HS-27A (cell line): ENCODE measurements at places on chromosomes 2 and 18.

DNA sequence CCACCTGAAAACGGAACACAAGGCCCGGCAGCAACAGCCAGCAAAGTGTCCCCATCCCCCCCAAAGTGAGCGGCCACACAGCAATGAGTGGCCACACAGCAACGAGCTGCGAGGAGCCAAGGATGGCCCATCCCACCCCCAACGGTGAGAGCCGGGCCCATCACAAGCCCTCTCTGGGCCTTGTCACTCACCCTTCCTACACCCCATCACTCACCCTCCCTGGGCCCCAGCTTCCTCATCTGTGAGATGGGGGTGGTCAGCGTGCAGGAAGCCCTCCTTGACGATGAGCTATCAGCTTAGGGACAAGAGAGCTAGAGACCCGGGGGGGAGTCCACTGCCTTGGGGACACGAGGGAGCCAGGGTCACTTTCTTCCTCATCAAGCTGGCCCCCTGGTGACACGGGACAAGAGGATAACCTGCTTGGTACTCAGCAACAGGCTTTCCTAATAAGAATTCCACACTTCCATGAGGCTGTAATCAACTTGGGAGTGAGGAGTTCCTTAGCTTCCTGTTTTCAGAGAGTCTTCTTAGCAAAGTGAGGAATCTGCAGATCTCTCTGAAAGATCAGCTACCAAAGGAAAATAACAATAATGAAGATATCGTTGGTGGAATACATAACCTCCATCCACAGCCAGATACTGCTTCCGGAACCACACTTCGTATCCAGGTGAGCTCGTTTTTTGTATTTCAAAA lies 92.8 kb downstream of the HDAC4 start:
- no peak for DNase-seq

DNA sequence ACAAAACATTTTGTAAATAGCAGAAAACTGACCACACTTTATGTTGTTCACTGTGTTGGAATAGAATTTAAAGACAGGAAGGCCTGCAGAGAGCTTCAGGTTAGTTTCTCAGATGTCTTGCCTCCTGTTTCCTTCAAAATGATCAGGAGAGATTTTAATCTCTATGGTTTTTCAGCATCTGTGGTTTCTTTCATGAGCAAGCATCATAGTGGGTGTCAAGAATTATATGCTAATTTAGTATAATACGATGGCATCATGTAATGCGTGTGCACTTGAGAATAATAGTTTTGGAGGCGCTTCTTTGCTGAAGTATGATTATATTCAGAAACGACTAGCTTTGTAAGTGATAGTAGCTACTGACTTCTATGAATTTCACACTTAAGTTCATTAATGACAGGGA lies 149.9 kb downstream of the PLCL1 start:
- no peak for DNase-seq

DNA sequence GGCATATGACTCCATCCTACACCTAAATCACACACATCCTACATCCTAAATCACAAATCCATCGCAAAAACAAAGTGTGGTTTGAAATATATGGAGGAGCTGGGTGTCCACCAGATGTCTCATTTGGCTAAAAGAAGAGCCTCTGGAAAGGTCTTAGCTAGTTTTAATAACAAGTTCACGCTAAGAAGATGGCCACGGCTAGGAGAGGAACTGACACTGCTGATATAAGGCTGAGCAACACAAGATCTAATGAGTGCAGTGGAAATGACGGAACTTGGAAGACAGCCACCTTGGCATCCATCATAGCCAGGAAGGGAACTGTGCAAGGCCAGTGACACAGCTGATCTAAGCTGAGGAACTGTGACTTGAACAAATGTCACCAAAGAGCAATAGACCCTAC lies 60.0 kb upstream of the AGAP1 start:
- DNase-seq, result no peak

DNA sequence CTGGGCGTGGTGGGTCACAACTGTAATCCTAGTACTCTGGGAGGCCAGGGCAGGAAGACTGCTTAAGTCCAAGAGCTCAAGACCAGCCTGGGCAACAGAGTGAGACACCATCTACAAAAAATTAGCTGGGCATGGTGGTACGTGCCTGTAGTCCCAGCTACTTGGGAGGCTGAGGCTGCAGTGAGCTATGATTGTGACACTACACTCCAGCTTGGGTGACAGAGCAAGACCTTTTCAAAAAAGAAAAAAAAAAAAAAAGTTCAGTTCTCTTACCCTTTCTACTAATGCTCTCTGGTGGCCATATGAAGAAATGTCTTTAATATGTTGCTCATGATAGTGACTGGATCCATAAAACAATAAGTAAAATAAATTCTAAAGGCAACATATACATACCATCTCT lies 14.9 kb downstream of the TYW5 start:
- no peak for DNase-seq

GRCh38 chr2:37005118-37005868 lies 39.0 kb upstream of the STRN start:
- DNase-seq, result no peak

DNA sequence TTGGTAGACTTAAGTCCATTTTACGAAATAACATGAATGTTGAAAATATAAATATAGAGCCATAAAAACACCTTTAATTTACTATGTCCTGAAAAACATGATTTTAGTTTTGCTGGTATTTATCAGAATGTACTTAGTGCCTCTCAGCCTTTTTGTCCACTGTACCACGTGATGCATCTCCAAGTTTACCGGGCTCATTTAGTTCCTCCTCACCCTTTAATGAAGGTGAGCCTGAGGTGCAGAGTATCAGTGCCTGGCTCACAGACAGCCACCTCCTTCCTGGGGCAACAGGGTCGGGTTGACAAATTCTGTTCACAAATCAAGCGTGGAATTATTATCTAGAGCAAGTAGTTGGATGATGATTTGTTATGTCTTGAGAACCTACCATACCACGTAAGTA lies 420.5 kb upstream of the MEIS1 start:
- no peak for DNase-seq

- no peak for DNase-seq
Observed at GRCh38 chr2:14557111-14557510, 75.4 kb upstream of the LRATD1 start.

- DNase-seq, result no peak
Observed at GRCh38 chr2:11540148-11540995, 6.5 kb downstream of the GREB1 start.

DNA sequence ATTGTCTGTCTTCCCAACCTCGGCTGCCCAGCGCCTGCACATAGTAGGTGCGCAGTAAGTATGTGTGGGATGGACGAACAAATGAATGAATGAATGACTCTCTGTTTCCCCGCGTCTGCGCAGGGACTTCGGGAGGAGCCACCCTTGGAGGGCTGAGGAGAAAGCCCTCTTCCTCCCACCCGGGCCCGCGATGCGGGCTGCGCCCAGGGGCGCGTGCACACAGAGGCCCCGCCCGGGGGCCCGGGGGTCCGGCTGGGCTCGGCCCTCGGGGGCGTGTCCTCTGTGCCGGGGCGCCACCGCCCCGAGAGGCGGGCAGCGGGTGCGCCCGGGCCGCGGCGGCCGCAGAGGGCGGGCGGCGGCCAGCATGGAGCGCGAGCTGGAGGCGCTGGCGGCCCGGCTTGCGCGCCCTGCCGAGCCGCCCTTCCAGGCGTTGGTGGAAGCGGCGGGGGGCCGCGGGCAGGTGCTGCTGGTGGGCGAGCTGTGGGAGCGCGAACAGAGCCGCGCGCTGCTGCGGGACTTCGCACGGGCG lies at the start of gene C2orf72:
Gene C2orf72 (plus strand): TSS at position 322 of the 529 bp plus-strand sequence. CDS start 43 bp downstream, at position 365.
- DNase-seq, result no peak

- no peak for DNase-seq
Observed at GRCh38 chr18:51251625-51252024, 54.1 kb upstream of the MEX3C start.

DNA sequence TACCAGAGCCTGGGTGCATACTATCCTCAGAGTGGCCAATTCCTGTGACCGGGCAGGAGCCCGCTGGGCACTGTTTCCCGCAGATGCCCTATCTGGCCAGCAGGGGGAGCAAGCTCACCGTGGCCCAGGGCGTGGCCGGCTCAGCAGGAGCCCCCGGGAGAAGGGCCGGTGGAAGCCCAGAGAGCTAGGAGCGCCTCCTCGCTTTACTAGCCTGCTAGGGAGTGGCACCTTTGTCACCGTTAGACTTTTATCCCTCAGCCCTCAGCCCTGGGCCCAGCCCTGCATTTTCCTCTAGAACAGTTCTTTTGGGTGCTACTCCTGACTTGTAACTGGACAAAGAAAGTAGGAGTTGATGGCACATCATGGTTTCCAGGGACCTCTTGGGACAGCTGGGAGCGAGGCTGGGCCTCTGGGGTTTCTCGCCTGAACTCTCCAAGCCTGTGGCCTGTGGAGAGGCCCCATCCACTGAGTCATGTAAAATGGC lies 24.0 kb downstream of the TMEM177 start:
- peak; percentile 48 for DNase-seq

GRCh38 chr2:86068136-86068588 lies 37.5 kb downstream of the POLR1A start:
- no peak for DNase-seq

DNA sequence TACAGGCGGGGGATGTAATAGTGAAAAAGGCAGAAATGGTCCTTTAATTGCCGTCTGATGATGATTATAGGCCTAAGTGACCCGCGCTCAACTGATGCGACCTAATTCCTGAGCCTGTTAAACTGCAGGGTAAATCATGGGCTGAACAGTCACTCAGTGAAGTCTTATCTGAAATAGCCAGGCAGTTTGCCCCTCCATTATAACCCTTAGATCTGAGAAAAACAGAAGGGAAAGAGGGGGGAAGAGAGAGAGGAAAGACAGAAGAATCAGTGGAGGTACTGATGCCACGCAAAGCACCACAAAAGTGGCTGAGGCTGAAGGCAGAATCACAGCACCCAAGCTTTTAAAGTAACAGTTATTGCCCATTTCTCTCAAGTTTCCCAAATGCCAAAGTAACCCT lies 73.1 kb upstream of the DNMT3A start:
- DNase-seq, result no peak

GRCh38 chr2:27236626-27237025 lies 19.5 kb downstream of the CAD start:
- DNase-seq, result no peak

- DNase-seq, result no peak
Observed at GRCh38 chr2:230812033-230812432, 52.7 kb upstream of the ITM2C start.

GRCh38 chr2:130762910-130763385 lies 7.6 kb downstream of the AMER3 start:
- no peak for DNase-seq

GRCh38 chr2:111118981-111119821 lies 1.5 kb upstream of the BCL2L11 start:
- DNase-seq, result no peak

DNA sequence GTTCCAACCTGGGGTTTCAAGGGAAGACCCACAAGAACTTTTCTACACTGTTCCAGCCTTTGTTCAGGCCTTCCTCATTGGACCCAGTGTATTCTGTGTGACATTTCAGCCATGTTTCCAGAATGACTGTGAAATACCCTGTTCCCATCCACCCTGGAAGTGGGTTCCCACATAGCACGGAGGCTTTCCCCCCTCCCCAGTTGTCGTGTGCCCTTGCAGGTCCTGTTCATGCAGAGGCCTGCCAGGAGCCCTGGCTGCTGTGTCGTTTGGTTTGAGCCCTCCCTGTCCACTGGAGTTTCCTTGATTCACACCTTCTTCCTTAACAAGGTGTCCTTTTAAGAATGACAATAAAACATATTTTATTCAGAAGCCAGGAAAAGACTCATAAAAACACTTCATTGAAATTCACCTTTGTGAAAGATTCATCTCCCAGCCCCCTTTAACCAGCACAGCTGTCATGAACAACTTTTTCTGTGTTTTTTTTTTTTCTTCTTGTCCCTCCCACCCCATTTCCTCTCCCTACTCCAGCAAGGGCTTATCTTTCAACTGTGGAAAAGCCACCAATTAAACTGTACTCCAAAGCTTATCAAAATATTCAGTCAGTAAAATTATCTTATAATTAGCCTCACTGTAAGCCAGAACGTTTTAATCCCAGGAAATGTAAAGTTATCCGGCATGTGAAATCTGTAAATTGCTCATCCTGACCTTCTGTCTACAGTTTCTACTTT lies 106.4 kb downstream of the ACOXL start:
- no peak for DNase-seq

GRCh38 chr2:32925283-32925815 lies 21.4 kb upstream of the LTBP1 start:
- no peak for DNase-seq

- DNase-seq, result no peak
Observed at GRCh38 chr18:31546476-31546875, 45.2 kb upstream of the TTR start.

DNA sequence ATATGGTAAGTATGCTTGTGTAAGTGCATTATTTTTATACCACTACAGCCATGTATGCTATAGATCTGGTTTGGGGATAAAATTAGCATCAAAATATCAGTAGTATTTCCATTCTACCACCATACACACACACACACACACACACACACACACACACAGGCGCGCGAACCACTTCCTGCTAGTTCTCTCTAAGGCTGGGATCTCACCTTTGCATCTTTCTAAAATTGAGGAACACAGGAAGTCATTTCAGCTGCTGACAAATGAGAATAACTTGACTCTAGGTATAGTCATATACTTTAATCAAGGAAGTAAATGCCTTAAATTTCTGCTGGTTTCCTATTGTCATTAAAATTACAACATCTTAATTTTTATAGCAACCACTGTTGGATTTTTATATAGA lies 72.5 kb downstream of the RBM43 start:
- DNase-seq, result no peak

DNA sequence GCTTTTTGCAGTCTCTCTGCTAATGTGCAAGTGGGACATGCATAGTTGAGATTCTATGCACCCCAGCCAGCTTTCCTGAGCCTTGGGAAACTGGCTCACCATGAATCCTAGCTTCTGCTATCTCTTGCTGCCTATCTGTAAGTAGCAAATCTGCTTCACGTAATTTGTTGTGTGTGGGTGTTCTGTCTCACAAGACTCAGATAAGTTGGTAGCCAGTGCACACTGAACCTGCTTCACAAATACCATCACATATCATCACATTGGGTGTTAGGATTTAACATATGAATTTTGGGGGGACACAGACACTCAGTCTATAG lies 13.9 kb upstream of the VRK2 start:
- DNase-seq, result no peak

DNA sequence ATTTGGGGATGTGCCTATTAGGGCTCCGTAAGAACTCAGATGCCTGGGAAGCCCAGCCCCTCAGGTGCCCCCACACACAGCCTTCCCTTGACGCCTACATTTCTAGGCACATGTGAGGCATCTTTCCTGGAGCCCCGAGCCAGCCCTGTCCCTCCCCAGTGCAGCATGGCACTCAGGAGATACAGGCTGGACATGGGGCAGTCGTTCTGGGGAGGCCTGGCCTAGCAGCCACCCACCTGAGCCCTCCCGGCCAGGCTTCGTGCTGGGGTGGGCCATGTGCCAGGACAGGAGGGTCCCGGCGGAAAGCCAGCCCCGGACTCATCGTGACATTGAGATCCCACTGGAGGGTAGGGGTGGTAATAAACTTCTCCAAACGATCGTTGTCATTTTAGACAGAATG lies 15.2 kb downstream of the BOK start:
- DNase-seq, result no peak

- no peak for DNase-seq
Observed at GRCh38 chr2:99803846-99804245, 314.0 kb upstream of the REV1 start.
